Muscle of leg (tissue), 16 donors: ENCODE measurements at places on chromosomes 16 and 17. TPM values are rescaled to one million over a fixed set of nuclear protein-coding genes. Genes with fewer than 3 reads are reported as not detected.

DNA sequence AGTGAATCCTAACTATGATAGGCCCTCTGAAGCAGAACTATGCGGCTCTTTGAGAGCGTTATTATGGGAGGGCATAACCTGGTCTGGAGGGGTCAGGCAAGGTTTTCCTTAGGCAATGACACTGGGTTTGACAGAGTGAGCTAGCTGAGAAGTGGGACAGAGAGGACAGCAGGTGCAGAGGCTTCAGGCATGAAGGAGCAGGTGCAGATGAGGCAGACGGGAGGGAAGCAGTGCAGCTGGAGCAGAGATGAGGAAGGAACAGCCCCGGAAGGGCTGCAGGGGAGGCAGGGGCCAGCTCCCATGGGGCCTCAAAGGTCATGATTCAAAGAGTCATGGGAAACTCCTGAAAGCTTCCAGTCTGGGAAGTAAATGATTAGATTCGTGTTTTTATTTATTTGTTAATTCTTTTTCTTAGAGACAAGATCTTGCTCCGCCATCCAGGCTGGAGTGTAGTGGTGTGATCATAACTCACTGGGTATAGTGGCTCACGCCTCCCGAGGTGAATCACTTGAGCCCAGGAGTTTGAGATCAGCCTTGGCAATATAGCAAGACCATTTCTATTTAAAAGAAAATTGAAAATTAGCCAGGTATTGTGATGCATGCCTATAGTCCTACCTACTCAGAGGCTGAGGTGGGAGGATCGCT lies 5.4 kb downstream of the MARCHF10 start:
- no peak for DNase-seq

DNA sequence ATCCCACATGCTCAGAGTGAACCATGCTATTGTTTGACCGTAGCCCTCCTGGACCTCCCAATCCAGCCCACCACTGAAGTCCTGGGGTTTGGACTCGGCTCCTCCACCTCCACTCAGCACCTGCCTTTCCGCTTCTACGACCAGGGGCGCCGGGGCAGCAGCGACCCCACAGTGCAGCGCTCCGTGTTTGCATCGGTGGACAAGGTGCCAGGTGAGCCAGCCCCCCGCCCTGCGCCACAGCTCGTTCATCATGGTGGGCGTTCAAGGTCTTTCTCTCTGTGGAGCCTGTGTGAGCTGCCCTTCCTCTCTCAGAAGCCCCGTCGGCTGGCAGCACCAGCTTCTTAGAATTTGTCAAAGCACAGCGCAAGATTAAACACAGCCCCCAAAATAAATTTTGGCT lies 130.1 kb downstream of the SOCS1 start:
- no peak for DNase-seq

DNA sequence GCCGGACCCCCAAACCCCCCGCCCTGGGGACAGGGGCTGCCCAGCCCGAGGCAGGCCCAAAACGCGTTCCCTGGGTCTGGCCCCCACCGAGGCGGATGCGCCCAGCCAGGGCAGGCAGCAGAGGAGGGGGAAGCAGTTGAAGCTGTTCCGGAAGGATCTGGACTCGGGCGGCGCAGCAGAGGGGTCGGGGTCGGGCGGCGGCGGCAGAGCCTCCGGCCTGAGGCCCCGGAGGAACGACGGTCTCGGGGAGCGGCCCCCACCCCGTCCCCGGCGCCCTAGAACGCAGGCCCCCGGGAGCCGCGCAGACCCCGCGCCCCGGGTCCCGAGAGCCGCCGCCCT lies 22.9 kb upstream of the ZFPM1 start:
- no peak for DNase-seq

DNA sequence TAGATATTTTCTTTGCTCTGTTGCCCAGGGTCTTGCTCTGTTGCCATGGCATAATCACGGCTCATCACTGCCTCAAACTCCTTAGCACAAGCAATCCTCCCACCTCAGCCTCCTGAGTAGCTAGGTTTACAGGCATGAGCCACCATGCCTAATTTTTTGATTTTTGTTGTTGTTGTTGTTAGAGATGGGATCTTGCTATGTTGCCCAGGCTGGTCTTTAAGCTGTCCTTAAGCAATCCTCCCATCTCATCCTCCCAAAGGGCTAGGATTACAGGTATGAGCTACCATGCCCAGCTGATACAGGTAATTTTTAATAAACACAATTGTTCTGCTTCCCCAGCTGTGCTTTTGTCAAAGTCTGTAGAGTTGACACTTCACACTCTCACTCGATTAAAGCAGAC lies 159.3 kb downstream of the PARN start:
- no peak for DNase-seq

DNA sequence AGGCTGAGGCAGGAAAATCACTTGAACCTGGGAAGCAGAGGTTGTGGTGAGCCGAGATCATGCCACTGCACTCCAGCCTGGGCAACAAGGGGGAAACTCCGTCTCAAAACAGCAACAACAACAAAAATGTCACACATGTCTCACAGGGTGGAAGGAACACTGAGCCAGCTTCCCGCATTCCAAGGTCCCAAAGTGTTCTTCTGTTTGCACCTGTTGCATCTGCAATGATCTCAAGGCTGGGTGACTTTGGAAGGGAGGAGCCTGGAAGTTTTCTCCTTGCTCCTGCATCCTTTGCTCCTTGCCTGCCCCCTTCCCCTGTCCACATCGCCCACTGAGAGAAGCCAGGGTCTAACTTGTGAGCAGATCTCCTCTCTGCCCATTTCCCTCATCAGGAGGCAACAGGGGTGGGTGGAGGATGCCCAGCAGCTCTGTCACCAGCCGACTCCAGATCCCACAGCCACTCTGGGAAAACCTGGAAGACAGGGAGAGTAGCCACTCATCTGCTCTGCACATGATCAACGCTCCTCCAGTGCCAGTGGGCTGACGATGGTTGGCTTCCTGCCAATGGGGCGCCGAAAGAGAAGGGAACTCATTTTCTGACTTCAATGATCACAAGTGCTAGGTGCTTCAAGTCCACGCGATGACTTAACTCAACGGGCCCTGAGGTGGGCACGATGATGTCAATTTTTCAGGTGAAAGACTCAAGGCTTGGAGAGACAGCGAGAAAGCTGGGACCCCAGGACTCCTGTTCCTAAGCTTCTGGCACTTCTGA lies 12.6 kb downstream of the CHST6 start:
- DNase-seq, result no peak

DNA sequence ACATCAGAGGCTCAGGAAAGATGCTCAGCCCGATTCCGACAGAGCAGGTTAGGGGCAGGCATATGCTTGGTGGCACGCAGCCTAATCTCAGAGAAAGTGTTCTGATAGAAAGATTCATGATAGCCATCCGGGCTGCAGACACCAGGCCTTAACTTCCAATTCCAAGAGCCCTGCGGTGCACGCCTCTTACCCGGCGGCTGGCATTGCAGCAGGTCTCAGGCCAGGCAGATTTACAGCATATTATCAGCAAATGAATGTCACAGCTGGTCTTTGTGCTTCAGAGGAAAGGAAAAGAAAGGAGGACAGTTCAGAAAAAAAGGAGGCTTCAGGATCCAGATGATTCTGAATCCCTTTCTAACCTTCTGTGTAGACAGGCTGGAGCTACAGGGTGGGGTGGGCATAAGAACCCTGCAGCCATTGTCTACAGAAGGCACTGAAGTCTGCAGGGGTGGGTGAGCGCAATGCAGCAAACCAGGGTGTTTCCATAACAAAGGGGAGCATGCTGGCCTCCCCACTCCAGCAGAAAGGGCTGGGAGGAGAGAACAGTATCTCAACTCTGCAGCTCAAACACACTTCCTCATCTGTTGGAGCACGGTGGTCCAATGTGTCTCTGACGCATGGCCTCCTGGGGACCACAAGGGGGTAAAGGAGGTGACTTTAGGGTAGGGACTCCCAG lies 277.4 kb upstream of the XYLT1 start:
- DNase-seq, result no peak

- peak; percentile 72 for DNase-seq
These were observed 20.9 kb upstream of the NSRP1 start for GRCh38 chr17:30095507-30096244.

DNA sequence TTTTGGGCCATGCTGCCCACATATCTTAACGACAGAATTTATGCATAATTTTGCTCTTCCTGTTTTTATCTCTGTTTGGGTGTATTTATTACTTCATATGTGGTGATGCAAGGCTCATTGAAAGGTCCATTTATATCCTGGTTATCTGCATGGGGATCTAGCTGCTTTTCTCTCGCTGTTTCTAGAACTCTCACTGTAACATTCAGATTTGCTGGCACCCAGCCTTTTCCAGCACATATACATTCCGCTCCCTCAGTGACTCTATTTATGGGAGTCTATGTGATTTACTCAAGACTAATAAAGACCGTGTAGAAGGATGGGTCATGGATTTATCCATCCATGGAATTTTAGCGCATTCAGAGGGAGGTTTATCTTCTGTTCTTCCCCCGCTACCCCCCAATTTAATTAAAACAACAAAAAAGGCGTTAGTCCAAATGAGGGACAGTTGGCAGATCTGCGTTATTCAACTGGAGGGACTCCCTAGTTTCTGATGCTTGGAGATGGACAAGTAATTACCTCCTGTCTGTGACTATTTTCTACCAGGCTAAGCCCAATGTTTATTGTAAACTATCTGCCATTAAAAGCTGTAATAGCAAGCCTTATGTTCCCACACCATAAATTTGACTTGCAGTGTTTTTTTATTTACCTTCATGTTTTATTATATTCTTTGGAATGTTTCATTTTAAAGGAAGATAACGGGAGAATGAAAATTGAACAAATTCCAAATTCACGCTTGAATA lies 19.8 kb upstream of the MARCHF10 start:
- DNase-seq, result peak; percentile 62

DNA sequence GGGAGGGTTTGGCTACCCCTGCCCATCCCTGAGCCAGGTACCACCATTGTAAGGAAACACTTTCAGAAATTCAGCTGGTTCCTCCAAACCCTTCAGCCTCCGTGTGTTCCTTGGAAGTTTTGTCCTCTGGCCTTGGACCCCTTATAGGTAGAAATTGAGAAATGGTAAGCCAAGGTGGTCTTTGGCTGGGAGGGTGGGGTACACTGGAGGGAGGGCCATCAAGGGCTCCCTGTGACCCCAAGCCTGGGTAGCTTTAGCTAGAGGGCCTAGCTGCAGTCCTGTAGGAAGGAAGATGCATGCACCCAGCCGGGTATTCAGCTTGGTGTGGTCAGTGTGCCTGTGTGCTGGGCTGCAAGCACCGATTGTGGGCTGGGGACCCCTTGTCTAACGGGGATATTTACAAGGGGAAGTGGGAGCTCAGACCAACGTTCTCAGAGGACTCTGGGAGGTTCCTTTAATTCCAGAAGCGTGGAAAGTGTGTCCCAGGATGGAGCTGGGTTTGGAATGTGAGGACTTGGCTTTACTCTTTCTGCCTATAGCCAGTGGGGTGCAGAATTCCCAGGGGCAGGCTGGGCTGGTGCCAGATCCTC lies 6.8 kb downstream of the NAT9 start:
- DNase-seq, result no peak

- no peak for DNase-seq
These were observed 5.2 kb downstream of the ATMIN start for GRCh38 chr16:81040842-81041241.

DNA sequence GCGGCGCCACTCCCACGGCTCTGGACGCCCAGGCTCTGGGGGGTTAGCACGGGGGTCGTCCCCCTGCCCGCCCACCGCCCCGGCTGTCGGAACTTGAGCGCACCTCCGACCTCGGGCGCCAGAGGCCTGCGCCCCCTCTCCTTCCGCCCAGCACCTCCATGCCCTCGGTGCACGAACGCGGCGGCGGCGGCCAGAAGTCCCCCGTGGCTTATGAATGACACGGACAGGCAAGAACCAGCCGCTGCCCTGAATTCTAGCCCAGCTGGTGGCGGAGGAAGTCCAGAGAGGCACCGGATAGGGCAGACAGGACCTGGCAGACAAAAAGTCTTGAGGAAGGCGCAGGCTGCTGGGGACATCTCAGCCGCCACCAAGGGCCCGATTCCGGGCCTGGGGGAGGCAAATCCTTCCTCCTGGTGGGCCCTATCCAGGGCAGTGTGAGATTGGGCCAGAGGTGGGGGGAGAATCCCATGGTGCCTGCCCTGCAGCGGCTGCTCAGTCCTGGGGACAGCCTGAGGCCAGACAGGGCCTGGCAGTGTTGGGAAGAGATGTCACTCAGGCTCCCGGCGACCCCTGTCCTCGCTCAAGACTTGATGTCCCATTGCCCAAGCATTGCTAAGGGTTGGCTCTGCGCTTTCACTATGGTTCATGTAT lies 897 bp upstream of the CYGB start:
- no peak for DNase-seq

DNA sequence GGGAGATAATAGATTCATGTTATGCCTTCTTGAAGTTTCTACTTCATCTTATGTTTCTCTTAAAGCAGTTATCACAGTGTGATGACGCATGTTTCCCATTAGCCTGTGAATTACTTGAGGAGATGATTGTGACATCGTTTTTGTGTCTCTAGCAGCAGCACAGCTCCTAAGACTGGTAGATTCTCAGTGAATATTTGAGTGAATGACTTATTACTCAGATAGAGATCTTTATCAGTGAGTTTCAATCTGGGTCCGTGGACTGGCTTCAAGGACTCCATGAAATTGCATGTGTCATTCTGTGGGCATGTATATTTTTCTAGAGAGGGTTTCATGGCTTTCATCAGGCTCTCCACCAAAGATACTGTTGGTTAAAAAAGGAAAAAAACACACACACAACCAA lies 29.9 kb downstream of the YPEL2 start:
- DNase-seq, result no peak

DNA sequence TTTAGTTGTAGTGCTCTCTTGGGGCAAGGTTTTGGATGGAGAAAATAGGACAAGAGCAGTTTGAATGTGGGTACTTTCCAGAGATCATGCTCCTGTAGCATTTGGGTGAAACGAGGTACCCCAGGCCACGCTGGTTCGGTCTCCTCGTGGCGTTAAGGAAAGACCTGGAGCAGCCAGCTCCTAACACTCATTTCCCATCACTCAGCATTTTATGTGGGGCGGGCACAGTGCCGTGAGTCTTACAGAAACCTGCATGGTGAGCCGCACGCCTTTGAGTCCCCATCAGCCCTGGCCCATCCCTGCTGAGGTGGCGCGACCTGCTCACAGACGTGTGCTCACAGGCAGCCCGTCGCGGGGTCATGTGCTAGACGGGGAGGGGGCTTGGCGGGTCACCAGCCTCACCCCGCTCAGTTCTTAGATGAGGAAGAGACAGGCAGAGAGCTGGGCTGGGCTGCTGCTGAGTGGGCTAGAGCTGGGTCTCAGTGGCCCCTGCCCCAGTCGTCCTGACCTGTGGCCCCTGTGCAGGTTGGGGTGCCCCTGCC lies 37.3 kb downstream of the TBCD start:
- DNase-seq, result no peak

PDPR gene
- 14.2 TPM for total RNA-seq

RUSF1 gene
- total RNA-seq, result 34.7 TPM

B4GALNT2 gene
- under 0.01 TPM for total RNA-seq

TANGO6 gene
- total RNA-seq, result 9.7 TPM

ITGAD gene
- 0.04 TPM for total RNA-seq

SLC6A2 gene
- 2.3 TPM for total RNA-seq

CIITA gene
- 0.98 TPM for total RNA-seq

SLFN14 gene
- 0.22 TPM for total RNA-seq
